ENCODE measurements at places on chromosomes 4 and X.

DNA sequence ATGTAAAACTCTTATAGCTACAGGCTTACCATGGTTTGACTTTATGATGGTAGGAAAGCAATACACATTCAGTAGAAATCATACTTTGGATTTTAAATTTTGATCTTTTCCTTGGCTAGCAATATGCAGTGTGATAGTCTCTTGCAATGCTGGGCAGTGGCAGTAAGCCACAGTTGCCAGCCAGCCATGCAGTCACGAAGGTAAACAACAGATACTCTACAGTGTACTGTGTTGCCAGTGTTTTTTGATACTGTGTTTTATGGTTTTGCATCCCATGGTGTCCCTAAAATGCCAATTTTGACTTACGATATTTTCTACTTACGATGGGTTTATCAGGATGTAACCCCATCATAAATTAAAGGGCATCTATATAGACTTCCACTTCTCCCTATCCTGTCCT lies 24.8 kb upstream of the KLF3 start:
- no peaks in the 10 kb centered on the region for H3K4me1 ChIP-seq
- H3K27me3 ChIP-seq = no peaks in the 10 kb centered on the region
- H3K4me3 ChIP-seq = no peak overlapping the region
- H3K27ac ChIP-seq = no peak overlapping the region
- no peaks in the 10 kb centered on the region for H3K36me3 ChIP-seq

- no peak overlapping the region for H3K27ac ChIP-seq
- no peaks in the 10 kb centered on the region for H3K4me1 ChIP-seq
- H3K27me3 ChIP-seq = peaks cover 2% of the 10 kb centered on the region
- H3K36me3 ChIP-seq = no peaks in the 10 kb centered on the region
- no peak overlapping the region for H3K4me3 ChIP-seq
Observed at GRCh38 chr4:140609548-140610425, 41.0 kb upstream of the UCP1 start.

DNA sequence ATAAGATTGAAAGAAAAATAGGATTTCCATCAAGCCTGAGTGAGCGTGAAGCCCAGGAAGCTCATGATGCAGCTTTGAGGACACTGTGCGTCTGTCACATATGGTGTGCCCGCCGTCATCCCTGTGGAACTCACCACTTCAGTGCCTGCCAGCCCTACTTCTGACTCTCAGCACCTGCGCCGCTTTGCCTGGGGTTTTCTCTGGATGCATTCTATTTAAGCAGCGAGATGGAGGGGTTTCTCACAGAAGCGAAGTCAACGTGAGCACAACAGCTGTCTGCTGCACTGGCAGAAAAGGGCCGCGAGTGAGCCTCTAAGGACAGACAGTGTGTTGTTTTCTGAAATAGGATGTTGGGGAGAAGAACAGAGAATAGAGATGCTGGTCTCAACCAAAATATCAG lies 6.2 kb upstream of the TMEM128 start:
- no peaks in the 10 kb centered on the region for H3K27me3 ChIP-seq
- H3K4me3 ChIP-seq = no peak overlapping the region
- no peaks in the 10 kb centered on the region for H3K36me3 ChIP-seq
- DNase-seq = no peak
- H3K4me1 ChIP-seq = peaks cover 5% of the 10 kb centered on the region

DNA sequence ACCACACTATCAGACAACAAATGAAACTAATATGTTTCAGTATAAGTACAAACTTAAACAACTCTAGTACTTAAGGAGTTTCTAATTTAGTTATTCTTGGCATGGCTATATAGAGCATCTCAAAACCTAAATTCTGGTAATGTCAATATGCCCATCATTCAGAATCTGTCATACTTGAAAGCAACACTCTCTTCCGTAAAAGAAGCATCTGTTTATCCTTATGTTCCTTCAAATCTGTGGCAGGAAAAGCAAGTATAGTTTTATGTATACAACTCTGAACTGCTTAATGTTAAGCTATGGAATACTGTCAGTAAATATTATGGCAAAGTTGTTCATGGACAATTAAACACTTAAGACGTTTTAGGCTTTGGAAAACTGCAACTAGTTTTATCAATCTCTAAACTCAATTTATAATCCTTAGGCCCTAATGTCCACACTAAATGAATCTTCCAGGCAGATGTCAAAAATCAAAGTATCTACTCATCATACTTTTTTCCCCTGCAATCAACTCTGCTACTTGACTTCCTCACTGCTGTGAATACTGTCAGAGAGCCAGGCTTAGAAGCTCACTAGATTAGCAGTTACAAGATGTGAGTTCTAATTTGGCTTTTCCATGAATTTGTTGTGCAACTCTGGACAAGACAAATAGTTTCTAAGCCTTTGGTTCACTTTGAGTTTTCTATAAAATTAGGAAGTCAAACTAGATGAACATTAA lies 109.4 kb downstream of the SCLT1 start:
- no peak overlapping the region for H3K4me3 ChIP-seq
- no peaks in the 10 kb centered on the region for H3K4me1 ChIP-seq
- DNase-seq = no peak
- H3K36me3 ChIP-seq = peaks cover 32% of the 10 kb centered on the region
- H3K27me3 ChIP-seq = no peaks in the 10 kb centered on the region
- H3K27ac ChIP-seq = no peak overlapping the region

GRCh38 chr4:109025471-109026076 lies 262.7 kb upstream of the ETNPPL start:
- no peak overlapping the region for H3K27ac ChIP-seq
- H3K36me3 ChIP-seq = no peaks in the 10 kb centered on the region
- H3K27me3 ChIP-seq = no peaks in the 10 kb centered on the region
- H3K4me1 ChIP-seq = no peaks in the 10 kb centered on the region
- no peak overlapping the region for H3K4me3 ChIP-seq
- DNase-seq = no peak

GRCh38 chrX:10851809-10852208 lies 231.4 kb upstream of the MID1 start:
- H3K27me3 ChIP-seq = no peaks in the 10 kb centered on the region
- H3K4me1 ChIP-seq = no peaks in the 10 kb centered on the region
- no peak overlapping the region for H3K27ac ChIP-seq
- no peak overlapping the region for H3K4me3 ChIP-seq
- DNase-seq = no peak

DNA sequence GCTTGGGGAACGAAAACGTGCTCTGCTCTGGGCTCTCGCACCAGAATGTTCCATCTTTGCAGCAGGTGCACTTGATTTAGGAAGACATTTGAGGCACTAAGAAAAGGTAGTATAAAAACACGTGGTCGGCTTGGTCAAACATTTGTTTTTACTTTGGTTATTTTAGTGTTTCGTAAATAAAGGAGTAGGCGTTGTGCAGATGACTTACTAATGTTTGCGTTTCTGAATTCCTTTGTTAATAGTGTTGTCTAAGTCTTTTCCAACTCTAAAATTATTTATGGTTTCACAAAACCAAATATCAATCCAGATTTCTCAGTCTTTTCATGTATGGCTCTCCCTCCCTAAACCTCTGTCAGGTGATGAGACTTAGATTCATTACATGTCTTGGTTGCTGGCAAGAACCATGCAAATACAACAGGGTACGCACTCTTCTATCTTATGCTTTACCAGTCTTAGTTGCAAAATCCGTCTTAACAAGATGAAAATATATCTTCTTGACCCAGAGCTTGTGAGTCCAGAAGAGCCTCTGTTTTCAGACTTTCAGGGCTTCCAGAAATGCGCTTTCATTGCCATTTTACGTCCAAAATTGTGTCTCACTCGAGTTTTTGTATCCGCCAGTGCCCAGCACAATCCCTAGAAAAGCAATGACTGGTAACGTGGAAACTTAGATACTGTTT lies 686 bp downstream of the MTHFD2L start:
- H3K4me3 ChIP-seq = peak overlapping the region; percentile 93
- peak overlapping the region; percentile 93 for H3K27ac ChIP-seq
- no peak for DNase-seq

- no peaks in the 10 kb centered on the region for H3K27me3 ChIP-seq
- no peaks in the 10 kb centered on the region for H3K4me1 ChIP-seq
- no peak overlapping the region for H3K4me3 ChIP-seq
- no peak for DNase-seq
- no peaks in the 10 kb centered on the region for H3K36me3 ChIP-seq
Observed at GRCh38 chr4:149009223-149009622, 567.0 kb upstream of the NR3C2 start.

GRCh38 chrX:154513716-154514115 lies 2.3 kb downstream of the FAM3A start:
- H3K27me3 ChIP-seq = no peaks in the 10 kb centered on the region
- H3K4me3 ChIP-seq = peak overlapping the region; percentile 50
- H3K4me1 ChIP-seq = peaks cover 29% of the 10 kb centered on the region
- H3K27ac ChIP-seq = peak overlapping the region; percentile 84
- H3K36me3 ChIP-seq = peaks cover 22% of the 10 kb centered on the region

- H3K4me3 ChIP-seq = no peak overlapping the region
- H3K27ac ChIP-seq = no peak overlapping the region
- DNase-seq = no peak
Observed at GRCh38 chrX:133405498-133406185, 9.6 kb downstream of the GPC4 start.

DNA sequence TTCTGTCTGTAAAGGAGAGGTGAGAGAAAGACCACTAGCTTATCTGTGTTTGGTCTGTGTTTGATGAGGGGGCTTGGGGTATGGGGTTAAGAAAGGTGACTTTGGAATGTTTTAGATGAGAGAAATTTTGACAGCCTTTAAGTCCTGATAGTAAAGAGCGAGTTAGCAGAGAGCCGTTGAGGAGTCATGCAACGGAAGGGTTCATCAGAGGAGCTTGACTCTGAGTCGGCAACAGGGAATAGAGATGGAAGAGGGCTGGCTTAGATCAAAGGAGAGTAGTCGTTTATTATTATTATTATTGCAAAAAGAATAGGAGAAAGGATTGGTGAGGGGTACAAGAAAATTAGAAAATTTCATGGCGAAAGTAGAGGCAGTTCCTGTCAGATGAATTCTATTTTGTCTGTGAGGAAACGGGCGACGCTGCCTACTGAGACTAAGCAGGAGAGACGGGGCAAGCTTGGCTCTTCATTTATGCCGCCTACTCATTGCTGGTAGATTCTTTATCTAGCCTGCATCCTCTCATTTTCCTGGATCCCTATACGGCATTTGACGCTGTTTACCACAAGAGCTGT lies 473 bp upstream of the VAMP7 start:
- H3K27ac ChIP-seq = peak overlapping the region; percentile 87
- H3K4me1 ChIP-seq = peaks cover 20% of the 10 kb centered on the region
- H3K4me3 ChIP-seq = peak overlapping the region; percentile 89
- H3K36me3 ChIP-seq = no peaks in the 10 kb centered on the region

- H3K27ac ChIP-seq = no peak overlapping the region
- no peaks in the 10 kb centered on the region for H3K36me3 ChIP-seq
- no peak overlapping the region for H3K4me3 ChIP-seq
- no peaks in the 10 kb centered on the region for H3K4me1 ChIP-seq
Observed at GRCh38 chrX:31271615-31272471, 200.0 kb upstream of the FTHL17 start.

- peak; percentile 29 for DNase-seq
- peaks cover 30% of the 10 kb centered on the region for H3K4me1 ChIP-seq
- peak overlapping the region; percentile 70 for H3K27ac ChIP-seq
- peaks cover 24% of the 10 kb centered on the region for H3K36me3 ChIP-seq
- peak overlapping the region; percentile 98 for H3K4me3 ChIP-seq
Observed at GRCh38 chr4:151012820-151013219, 2.3 kb downstream of the LRBA start.

- DNase-seq = no peak
- H3K27me3 ChIP-seq = no peaks in the 10 kb centered on the region
- H3K4me3 ChIP-seq = no peak overlapping the region
- H3K27ac ChIP-seq = no peak overlapping the region
Observed at GRCh38 chr4:138030375-138030774, 211.8 kb downstream of the SLC7A11 start.

GRCh38 chr4:147820975-147821374 lies 89.1 kb downstream of the ARHGAP10 start:
- H3K27ac ChIP-seq = no peak overlapping the region
- no peak overlapping the region for H3K4me3 ChIP-seq
- DNase-seq = no peak
- peaks cover 4% of the 10 kb centered on the region for H3K4me1 ChIP-seq
- H3K27me3 ChIP-seq = no peaks in the 10 kb centered on the region

DNA sequence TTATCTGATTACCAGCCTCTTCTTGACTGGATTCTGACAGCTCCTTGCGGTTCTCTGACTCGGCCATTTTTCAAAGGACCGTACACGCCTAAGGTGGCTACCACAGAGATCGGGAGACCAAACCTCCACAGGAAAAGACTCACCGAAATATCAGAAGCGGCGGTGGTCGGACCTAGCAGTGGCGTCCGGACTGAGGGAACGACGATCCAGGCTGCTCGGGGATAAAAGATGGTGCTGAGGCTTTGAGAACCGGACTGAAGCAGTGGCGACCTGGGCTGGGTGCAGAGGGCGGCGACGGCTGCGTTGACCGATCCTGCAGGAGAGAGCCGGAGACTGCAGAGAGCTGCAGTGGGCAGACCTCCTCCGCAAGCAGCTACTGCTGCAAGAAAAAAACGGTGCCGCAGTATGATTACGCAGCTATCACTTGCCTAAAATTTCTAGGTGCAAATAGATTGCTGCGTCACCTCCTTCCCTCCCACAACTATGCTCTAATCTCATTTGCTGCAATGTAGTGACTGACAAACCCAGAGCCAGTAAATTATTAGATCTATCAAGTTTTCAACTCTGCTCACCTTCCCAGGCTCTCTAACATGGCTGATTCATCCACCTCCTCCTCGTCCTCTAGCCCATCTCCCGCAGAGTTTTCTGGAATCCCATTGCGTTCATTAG lies at the start of gene NAP1L2:
Gene NAP1L2 (minus strand): TSS at position 426 of the 669 bp plus-strand sequence. CDS start 359 bp downstream, at position 67.
- no peaks in the 10 kb centered on the region for H3K36me3 ChIP-seq
- H3K27ac ChIP-seq = peak within 1 kb of the TSS; percentile 52
- peaks cover 17% of the 10 kb centered on the region for H3K4me1 ChIP-seq
- no peaks in the 10 kb centered on the region for H3K27me3 ChIP-seq
- peak within 1 kb of the TSS; percentile 86 for H3K4me3 ChIP-seq

DNA sequence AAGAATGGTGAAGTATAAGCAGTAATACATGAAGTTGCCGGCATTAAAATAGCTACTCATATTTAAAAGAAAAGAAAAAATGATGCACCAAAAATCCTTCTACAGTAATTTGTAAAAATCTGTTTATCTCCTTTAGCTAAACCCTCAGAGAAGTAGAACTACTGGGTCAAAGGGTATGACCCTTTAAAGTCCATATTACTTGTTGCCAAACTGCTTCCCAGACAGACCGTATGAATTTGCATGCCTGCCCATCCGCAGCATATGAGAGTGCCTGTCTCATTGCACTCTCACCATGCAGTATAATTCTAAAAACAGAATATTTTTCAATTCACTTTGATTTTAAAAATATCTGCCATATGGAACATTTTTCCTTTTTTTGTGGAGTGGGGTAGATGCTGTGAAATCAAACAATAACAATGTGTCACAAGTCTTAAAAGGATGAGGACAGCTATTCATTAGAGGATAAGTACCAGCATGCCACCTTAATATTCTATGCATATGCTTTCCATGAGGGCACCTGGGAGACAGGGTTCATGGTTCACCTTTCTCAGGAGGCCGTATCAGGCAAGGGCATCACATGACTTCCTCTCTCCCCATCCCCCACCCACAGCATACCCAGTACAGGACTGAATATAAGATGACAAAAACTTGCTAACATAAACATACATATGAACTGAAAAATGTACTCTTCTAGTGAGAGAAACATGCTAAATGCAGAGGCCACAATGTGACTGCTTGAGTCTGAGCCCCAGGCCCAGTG lies 17.8 kb downstream of the ZDHHC9 start:
- H3K27me3 ChIP-seq = no peaks in the 10 kb centered on the region
- DNase-seq = peak; percentile 2
- H3K4me1 ChIP-seq = peaks cover 12% of the 10 kb centered on the region
- H3K4me3 ChIP-seq = no peak overlapping the region
- H3K27ac ChIP-seq = no peak overlapping the region

GRCh38 chr4:105240037-105240436 lies 93.4 kb downstream of the TET2 start:
- no peak overlapping the region for H3K27ac ChIP-seq
- DNase-seq = no peak
- H3K4me3 ChIP-seq = no peak overlapping the region
- peaks cover 13% of the 10 kb centered on the region for H3K4me1 ChIP-seq
